Left hindlimb (tissue), 1 donor: ENCODE measurements at places on chromosomes 16 and 17.

DNA sequence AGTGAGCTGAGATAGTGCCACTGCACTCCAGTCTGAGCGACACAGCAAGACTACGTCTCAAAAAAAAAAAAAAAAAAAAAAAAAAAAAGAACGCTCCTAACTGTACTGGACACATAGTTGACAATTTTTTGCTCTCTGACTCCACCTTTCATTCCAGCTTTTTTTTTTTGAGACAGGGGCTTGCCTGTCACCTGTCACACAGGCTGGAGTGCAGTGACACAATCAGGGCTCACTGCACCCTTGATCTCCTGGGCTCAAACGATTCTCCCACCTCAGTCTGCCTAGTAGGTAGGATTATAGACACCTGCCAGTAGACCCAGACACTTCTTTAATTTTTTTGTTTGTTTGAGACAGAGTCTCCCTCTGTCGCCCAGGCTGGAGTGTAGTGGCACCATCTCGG, 2.6 kb upstream of the CRLF3 start:
- DNase-seq: no peak

DNA sequence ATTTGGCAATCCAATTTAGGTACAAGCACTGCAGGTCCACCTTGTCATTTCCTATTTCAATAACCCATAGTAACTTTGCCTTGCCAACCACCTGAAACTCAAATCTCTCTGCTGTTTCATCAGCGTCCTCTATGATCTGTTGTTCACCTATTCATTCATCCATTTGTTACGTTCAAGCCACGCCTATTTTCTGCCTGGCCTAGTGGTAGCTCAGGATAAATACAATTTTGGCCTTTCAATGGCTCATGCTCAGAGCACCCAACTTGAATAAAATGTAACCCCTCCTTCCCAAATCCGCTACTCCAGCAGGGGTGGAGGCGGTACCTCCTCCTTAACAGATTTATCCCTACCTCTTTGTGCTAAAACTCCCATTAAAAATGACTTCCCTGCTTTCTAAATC, 3.6 kb upstream of the FBXO47 start:
- no peak for DNase-seq

DNA sequence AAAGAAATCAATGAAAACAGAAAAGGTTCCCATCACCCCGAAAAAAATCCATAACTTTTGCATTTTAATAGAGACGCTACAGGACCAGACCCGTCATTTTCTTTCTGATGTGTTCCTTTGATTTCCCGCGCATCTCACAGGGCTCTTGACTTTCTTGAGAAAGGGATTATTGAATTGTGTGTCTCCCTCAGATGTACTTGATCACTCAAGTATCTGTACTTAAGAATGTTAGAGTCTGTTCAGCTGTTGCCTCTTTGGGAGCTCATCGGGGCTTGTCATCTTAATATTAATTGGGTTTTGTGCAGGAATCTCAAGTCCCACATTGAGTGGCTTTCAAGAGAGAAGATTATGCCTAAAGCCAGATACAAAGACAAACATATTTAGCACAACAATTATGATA, 606.4 kb upstream of the SALL1 start:
- DNase-seq: no peak

DNA sequence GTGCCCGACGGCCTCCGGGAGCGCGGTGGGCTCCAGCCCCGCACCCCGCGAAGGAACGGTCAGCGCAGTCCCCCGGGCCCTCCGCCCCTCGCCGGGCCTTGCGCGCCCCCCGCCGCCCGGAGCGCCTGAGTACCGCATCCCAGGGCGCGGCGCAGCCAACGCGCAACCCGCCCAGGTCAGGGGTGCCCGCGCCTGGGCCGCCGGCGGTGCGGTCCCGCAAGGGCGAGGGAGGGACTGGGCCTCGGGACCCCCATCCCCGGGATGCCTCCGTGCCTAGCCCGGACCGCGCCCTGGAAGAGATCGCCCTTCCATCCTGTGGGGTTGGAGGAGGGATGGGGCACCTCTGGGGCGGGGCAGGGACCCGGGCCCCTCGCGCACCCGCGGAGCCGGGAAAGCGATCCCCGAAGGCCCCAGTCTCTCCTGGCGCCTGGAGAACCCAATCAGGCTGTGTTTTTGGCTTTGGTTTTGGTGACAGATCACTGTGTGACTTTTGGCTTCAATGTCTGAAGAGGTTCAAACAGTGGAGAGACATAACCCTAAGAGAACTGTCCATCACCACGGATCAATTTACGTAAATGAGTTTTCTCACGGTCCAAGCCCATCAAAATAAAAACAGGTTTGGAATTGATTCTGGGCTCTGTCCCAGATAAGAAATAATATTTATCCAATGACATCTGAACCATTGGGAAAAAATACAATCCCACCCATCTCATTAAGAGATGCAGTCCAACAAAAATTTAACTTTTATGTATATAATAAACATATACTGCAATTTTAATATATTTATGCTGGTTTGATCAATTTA, 17.8 kb downstream of the ENPP7 start:
- no peak for DNase-seq

DNA sequence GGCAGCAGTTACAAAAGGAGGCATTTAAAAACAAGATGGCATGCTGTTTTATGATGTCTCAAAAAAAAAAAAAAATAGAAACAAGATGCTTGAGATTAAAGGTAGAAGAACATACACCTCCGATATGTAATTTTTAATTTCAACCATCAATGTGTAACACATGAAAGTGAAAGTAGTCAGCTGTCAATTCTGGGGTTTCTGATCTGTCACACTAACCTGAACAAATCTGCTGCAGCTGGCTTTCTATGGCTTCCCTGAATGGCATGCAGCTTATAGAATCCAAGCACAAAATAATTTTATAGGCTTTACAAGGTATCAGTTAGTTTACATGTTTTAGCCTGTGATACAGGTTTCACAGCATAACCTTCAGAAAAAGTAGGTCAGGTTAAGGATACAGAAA, 13.5 kb downstream of the GLYR1 start:
- DNase-seq: no peak

DNA sequence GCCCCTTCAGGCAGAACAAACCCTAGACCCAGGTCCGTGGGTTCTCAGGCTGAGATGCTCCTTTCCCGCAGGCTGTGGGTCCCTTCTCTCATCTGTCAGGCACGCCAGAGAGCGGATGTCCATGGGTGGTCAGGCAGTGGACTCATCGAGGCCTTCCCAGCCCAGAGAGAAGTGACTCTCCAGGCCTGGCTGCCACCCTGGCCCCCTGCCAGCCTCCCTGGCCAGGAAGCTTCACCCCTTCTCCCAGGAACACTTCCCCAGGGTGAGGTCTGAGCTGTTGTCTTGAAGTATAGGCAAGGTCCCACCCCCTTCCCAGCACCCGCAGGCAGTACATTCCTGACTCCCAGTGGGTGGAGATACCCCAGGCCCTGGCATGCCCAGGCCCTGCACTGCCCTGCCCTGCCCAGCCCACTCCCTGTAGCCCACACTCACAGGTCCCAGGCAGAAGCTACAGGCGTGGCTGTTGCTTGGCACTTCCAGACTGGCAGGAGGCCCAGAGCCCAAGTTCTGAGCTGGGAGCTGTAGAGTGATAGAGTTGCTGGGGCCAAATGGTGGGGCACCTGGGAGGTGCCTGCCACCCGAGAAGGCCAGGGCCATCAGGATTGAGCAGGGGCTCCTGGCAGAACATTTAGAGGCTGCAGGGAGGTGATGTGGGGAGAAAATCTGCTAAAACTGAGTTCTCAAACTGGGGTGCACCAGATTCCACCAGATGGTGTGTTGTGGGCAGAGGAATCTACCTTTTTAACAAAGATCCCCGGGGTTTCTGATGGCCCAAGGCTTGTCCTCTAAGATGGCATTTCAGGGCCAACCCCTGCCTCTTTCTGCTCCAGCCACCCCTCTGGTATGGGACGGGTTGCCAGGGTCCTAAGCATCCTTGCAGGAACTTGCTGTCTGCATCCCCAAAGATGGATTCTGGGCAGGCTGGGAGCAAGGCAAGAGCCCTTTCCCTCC, 6.7 kb downstream of the ITGA3 start:
- no peak for DNase-seq

- no peak for DNase-seq
These were observed 43.0 kb upstream of the TOB1 start for GRCh38 chr17:50908860-50909764.

GRCh38 chr16:1740781-1741490, 30.4 kb downstream of the NME3 start:
- DNase-seq: peak; percentile 22

- no peak for DNase-seq
These were observed 33.8 kb upstream of the SALL1 start for GRCh38 chr16:51184702-51185433.

- no peak for DNase-seq
These were observed 481.3 kb downstream of the TMEM114 start for GRCh38 chr16:8108991-8109509.

GRCh38 chr16:49399594-49400364, 26.2 kb downstream of the C16orf78 start:
- no peak for DNase-seq

- no peak for DNase-seq
These were observed 30.9 kb downstream of the BRCA1 start for GRCh38 chr17:43094129-43094835.

DNA sequence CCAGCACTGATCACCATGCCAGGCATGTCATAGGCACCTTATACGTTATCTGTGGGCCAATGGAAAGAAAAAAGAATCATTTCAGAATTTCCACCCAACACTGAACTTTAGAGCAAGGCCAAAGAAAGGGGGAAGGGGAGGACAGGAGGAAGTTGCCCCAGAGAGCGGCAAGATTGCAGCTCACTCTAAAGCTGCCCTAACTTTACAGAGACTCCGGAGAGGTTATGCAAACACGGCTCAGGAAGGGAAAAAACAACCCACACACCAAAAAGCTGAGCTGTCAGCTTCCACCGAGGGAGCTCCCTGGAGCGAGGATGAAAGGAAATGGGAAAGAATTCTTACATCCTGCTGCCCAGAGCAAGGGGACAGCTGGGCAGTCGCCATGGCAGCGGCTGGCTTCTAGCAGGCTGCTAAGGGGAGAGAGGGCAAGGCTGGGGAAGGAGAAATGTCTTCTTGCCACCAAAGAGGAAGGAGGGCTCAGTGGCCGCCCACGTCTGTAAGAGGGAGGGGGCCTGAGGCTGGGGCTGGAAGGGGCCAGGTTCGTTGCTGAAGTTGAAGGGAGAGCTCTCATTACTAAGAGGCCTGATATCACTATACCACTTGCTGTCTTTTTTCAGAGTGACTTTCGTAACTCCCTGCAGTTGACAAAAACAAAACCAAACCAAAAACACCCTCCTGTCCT, 18.2 kb downstream of the COTL1 start:
- DNase-seq: peak; percentile 75

- no peak for DNase-seq
These were observed 41.9 kb upstream of the WSCD1 start for GRCh38 chr17:6028294-6028693.

DNA sequence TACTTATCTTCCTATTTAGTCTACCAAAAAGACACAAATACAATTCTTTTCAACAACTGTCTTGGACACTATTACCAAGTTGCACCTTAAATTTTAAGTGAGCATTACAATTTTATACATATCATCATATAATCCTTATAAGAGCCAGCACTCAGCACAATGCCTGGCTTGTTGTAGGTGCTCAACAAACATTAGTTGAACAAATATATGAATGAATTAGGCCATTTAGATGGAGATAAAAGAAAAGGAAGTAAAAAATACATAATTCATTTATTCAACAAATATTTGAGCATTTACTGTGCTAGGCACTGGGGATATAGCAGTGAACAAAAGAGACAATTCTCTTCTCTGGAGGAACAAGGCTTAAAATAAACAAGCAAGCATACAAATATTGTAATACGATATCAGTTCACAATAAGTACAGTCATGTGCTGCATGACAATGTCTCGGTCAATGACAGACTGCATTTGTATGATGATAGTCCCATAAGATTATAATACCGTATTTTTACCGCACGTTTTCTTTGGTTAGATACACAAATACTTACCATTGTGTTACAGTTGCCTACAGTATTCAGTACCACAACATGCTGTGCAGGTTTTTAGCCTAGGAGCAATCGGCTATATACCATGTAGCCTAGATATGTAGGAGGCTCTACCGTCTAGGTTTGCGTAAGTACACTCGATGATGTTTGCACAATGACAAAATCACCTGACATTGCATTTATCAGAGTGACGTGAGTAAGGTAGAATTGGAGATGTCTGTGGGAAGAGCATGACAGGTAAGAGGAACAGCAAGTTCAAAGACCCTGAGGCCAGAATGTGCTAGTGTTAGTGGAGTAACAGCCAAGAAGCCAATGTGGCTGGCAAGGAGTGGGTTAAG, 86.4 kb upstream of the HS3ST2 start:
- DNase-seq: no peak

GRCh38 chr16:85157813-85158742, 45.8 kb upstream of the CIBAR2 start:
- DNase-seq: no peak

DNA sequence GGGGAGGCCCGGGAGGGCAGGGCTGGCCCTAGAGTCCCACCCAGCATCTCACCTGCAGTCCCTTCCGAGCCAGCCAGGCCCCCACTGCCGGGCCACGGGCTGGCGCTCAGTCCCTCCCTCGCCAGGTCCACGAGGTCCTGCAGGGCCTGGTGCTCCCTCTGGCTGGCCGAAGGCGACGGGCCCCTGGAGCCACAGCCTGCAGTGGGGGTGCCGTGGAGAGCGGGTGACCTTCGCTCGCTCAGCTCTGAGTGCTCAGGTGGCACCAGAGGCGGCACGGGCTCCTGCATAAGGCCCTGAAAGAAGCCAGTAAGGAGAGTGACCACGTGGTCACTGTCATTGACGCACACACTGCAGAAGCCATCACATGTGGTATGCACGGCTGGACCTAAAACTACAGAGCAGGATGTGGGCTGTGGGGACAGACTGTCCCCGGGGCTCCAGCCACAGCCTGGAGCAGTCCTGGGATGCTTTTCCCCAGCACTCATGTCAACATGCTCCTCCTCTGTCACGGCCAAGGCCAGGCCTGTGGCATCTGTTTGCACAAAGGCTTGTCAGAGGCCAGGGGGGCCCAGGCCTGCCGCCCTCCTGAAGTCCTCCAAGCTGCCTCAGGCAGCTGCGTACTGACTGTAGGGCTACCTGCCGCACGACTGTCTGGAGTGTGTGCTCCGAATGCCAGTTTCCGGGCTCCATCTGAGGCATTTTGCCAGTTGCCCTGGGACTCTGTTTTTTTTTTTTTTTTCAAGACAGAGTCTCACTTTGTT, 15.1 kb downstream of the SLX4 start:
- DNase-seq: no peak

GRCh38 chr16:30903596-30903995, 7.2 kb downstream of the CTF1 start:
- DNase-seq: no peak

DNA sequence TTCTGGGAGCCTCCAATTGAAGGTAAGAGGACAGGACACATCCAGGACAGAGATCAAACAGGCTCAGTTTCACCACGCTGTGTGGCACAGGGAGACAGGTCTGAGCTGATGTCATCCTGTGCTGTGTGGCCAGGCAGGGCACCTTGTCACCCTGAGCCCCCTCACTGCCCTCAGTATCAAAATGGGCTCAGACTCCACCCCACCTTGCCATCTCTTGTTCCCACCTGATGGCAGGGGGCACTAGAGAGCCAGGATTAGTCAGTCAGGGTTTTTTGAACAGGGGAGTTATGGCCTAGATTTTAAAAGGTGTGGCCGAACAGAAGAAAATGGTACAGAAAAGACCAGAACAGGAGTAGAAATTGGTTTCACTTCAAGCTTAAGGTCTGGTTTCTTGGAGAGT, 2.6 kb downstream of the KAT2A start:
- DNase-seq: peak; percentile 28

GRCh38 chr17:71180801-71181385, 939.9 kb upstream of the SOX9 start:
- peak; percentile 69 for DNase-seq
